Activated CD4-positive, alpha-beta T cell treated with anti-CD3 and anti-CD28 coated beads, Interleukin-2, amount 50 U/mL, for 48 hours (primary cell): ENCODE measurements at places on chromosomes 3 and 15.

- no peak for DNase-seq
Measured at GRCh38 chr3:191237047-191237882, 38.2 kb downstream of the OSTN start.

GRCh38 chr3:71425491-71426071 lies 157.9 kb downstream of the FOXP1 start:
- DNase-seq, result peak; percentile 56

GRCh38 chr3:102441832-102442231 lies 7.0 kb downstream of the ZPLD1 start:
- DNase-seq, result no peak

DNA sequence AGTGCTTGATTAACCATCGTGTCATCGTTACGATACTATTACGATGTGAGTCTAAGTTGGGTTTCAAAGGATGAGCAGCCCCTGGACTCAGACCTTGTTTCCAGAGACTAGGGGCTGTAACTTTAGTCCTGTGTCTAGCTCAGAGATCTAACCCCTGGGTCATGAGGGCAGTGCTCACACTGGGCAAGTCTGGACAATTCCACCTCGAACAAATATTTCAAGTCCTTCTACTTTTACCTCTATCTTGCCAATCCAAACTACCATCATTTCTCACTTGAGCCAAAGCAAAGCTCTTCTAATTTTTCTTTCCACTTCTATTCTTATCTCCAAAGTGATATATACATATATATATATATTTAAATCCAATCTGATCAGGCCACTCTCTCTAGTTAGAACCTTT lies 10.8 kb downstream of the ANAPC13 start:
- no peak for DNase-seq

DNA sequence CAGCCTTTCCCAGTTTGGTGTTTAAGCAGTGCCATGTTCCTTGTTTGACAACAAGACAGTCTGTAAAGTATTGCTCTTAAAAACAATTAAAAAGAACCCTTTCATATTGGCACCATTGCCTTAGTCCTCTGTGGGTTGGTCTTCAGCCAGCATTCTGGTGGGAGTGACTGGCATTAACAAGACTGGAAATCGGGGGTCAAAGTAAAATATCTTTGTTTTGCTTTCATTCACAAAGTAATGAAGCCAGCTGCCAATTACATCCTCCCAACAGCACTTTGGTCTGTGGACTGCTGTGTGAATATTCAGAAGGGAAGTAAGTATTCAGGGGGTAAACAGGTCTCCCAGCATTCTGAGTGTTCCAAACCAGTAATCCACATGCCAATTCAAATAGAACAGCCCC lies 8.3 kb upstream of the VILL start:
- DNase-seq, result no peak

DNA sequence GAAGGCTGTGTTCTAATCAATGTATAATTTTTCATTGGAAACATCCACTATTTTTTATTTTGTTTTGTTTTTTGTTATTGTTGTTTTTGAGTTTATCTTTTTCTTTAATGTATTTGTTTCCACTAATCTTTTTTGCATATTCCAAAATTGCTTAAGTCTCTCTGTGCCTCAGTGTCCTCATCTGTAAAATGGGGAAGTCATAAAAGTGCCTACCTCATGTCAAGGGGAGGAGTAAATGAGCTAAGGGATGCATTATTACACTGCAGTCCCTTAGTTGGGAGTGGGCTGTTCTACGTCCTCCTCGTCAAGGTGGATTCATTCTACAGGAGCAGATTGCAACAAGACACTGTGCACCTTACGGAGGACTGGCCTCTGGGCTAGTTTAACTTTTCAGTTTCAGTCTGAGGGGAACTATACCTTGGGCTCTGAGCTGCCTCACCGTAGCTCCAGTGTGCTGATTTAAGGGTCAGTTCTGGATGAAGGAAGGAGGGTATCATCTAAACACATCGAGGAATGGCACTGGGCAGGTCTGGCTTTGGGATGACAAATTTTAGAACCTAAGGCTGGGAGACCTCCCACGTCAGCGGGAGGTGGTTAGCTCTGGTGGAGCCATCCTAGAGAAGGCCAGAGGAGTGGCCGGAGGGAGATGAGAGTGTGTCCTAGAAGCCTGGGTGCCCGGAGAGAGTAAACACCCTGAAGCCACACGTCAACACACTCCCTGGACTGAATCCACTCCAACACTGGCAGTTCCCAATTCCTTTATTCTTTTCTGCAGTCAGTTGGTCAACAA lies 5.1 kb upstream of the SRP14 start:
- no peak for DNase-seq

- DNase-seq, result no peak
Measured at GRCh38 chr15:90959894-90960293, 5.2 kb downstream of the RCCD1 start.

GRCh38 chr3:65831733-65832425 lies 206.8 kb downstream of the MAGI1 start:
- DNase-seq, result no peak

GRCh38 chr3:87375231-87375682 lies 98.9 kb upstream of the POU1F1 start:
- DNase-seq, result no peak

- DNase-seq, result no peak
Measured at GRCh38 chr15:69359722-69360121, 54.4 kb upstream of the KIF23 start.

- DNase-seq, result no peak
Measured at GRCh38 chr15:59376733-59377132, 4.1 kb upstream of the MYO1E start.

GRCh38 chr3:185402561-185402960 lies 39.6 kb downstream of the MAP3K13 start:
- DNase-seq, result no peak

GRCh38 chr15:70582143-70582945 lies 181.0 kb downstream of the UACA start:
- no peak for DNase-seq

DNA sequence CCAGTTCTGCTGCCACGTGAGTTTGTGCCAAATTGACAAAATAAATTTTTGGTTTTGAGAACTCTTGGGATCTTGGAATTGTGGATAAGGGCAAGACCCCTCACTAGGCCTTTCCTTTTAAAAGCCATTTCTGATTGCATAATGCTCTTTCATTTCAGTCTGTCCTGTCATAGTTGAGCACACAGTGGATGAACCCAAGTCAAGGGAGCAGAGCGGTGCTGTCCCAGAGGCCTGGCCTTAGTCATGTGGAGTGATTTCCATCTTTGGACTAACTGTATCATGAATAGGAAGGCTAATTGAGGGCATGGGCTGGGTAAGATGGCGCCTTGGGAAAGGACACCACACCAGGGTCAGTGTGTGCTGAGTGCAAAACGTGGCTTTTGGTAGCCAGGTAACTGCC lies 304.0 kb downstream of the UACA start:
- no peak for DNase-seq

- DNase-seq, result no peak
Measured at GRCh38 chr3:107767897-107768605, 245.3 kb downstream of the BBX start.

DNA sequence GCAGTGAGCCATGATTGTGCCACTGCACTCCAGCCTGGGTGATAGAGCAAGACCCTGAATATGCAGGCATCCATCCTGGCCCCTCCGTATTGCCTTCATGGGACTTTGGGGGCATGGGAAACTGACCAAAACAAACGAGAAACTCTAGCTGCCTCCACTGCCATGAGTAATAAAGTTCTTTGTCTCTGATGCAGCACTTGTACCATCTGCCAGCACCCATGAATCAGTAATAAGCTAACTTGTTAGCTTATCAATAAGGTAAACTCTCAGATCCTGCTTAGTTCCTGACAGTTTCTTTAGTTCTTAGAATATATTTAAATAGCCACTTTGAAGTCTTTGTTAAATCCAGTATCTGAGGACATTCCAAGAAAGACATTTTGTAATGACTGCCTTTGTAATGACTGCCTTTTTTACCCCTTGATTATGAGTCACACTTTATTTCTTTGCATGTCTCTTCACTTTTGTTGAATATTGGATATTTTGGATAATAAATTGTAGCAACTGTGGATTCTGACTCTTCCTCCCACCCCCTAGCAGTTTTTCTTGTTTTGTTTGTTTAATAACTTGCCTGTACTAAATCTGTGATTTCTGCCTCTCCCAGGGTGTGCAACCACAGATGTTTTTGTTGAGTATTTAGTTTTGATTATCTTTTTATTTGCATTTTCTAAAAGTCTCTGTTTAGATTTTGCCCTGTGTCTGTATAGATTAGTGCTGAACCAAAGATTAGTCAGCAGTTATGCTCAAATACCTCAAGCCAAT lies 136.9 kb downstream of the HCN4 start:
- DNase-seq, result no peak

DNA sequence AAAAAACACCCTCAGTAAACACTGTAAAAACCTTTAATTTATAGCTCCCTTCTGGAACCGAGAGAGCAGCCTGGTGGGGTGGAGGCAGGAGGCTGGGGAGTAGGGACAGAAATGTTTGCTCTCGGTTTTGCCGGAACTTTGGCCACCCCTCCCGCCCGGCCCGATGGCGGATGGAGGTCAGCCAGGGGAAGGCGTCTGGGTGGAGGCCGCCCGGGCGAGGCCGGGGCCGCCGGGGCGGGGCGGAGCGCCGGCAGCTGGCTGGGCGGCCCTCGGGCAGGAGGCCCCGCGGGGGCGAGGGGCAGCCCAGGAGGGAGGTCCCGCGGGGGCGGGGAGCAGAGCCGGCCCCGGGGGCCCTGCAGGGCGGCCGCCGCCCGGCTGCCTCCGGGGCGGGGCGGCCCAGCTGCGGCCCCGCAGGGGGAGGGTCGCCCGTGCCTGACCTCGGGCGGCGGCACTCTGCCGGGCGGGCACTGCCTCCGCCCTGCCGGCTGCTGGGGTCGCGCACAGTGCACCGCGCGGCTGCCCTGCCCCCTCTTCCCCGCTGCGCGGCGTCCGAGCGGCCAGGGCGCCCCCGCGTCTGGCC lies 829 bp upstream of the SKIL start:
- peak; percentile 58 for DNase-seq
